ENCODE measurements at places on chromosomes 7 and 10.

DNA sequence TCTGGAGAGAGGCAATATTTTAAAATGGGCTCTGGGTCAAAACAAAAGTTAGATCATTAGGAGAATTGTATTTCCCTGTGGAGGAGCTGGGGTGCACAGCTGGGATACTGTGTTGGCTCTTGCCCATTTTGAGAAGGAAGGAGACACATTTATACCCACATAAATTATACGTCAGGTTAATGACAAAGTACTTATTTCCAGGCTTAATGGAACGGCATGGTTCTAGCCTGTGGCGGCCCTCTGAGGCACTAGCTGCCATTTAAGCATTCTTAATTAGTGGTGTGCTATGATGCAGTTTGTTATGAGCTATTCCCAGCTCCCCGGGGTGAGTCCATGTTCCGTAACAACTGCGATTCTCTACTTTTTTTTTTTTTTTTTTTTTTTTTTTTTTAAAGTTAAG is 193.5 kb downstream of the SEC23IP start:
- no peak for DNase-seq

DNA sequence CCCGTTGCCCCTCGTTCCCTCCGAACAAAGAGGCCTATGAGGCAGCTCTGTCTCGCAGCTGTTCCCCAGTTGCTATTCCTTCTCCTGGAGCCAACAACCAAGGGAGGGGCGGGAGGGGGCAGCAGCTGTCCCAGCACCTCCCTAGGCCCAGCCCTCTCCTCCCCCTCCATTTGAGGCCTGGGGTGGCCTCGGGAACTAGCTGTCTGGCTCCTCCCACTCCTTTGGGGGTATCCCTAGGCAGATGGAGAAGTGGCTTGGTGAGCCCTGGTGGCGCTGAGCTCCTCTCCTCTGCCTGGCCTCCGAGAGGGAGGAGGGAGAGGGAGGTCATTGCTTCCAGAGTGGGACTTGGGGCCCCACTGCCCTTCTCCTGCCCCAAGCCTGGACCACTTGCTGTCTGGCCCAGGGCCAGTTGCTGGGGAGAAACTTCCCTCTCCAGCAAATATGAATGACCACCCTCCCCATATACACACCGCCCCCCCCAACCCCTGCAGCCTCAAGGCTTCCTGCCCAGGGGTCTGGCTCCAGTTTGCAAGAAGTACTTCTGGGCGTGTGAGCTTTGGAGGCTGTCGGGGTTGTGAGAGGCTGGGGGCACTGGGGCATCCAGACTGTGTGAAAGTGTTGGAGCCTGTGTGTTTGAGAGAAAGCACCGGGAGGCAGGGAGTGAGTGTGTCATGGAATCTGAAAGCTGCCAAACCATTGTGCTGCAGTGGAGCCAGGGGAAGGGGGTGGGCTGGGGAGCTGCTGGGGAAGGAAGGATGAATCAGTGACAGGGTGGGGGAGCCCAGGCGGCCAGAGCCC is 3.1 kb downstream of the FLNC start:
- DNase-seq = no peak

GRCh38 chr10:72808001-72808400 is 85.5 kb upstream of the OIT3 start:
- DNase-seq = no peak

DNA sequence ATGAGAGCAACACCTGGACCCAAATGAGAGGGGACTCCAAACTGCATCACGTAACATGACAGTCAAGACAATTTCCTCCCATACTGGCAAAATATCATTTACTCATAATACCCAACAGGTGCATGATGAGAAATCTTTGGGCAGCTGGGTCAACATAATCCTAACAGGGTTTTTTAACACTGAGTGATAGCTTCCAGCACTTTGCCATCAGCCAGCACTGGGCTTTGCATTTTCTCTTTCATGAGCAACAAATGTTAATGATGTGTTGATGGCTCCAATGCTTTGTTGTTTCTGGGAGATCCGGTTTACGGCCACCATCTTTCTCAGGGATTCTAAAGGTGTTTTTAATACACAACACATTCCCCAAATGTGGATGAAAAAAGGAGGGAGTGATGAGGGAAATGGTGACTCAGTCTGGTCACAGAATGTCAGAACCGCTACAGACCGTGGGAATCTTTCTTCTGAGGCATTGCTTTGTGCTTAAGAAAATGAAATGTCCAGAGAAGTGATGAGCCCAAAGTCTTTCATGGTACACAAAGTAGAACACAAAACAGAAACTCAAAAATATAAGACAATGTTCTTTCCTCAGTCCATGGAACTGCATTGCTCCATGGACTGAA is 705.7 kb upstream of the IGFBP3 start:
- DNase-seq = no peak

DNA sequence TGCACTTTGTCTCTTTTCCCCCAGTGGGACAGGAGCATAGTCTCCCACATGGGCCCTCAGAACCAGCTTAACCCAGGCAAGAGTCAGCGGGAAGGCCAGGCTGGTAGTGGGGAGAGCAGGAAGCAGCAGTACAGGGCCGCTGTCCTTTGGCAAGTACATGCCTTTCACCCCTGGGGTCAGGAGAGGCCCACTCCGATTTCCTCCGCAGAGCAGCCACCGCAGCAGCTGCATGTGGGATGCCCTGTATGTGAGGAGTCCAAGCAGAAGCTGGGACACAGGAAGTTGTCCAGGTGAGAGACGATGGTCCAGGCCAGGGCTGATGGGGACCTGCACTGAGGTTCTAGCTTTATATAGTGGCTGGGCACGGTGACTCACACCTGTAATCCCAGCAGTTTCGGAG is 36.7 kb upstream of the GALNTL5 start:
- no peak for DNase-seq

GRCh38 chr7:2509298-2509906 is 10.2 kb upstream of the LFNG start:
- no peak for DNase-seq

GRCh38 chr10:70699659-70700174 is 27.4 kb downstream of the ADAMTS14 start:
- DNase-seq = no peak

- DNase-seq = no peak
Measured at GRCh38 chr10:127203067-127203466, 6.7 kb upstream of the INSYN2A start.

- DNase-seq = no peak
Measured at GRCh38 chr10:30862486-30862885, 169.2 kb downstream of the ZNF438 start.
